Progenitor cell of endocrine pancreas (in vitro differentiated cells): ENCODE measurements at places on chromosomes 2 and 18. TPM values are rescaled to one million over a fixed set of nuclear protein-coding genes. Genes with fewer than 3 reads are reported as not detected.

Gene ATOH8
- 1.3 and 1.7 TPM in 2 replicates for total RNA-seq

Gene PROKR1
- 0.09 and 0.12 TPM in 2 replicates for total RNA-seq

Gene INHA
- total RNA-seq: 1.5 and 1.7 TPM in 2 replicates

Gene CD8A
- 0.13 and 0.19 TPM in 2 replicates for total RNA-seq

DNA sequence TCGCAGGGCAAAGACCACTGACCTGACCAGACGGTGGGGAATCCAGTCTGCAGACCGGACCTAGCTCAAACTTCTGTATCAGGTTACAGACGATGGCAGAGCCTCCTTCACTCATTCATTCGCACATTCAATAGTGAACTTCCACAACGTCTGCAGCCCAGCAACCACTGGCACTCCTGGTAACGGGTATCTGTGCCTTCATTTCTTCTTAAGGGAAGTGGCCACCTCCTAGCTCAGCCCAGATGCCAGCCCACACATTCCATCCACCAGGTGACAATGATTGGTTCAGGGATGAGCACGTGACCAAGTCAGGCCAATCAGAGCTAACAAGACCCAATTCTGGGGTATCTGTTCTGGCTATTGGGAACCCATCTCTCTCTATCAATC, 15.9 kb upstream of the ARMC9 start:
- no peak for DNase-seq

- peak; percentile 31 for DNase-seq
Observed at GRCh38 chr2:38602136-38602731, 494 bp downstream of the HNRNPLL start.

- no peak for DNase-seq
Observed at GRCh38 chr18:55552526-55553189, 35.3 kb downstream of the TCF4 start.

GRCh38 chr18:7524786-7525185, 42.3 kb upstream of the PTPRM start:
- DNase-seq: no peak

DNA sequence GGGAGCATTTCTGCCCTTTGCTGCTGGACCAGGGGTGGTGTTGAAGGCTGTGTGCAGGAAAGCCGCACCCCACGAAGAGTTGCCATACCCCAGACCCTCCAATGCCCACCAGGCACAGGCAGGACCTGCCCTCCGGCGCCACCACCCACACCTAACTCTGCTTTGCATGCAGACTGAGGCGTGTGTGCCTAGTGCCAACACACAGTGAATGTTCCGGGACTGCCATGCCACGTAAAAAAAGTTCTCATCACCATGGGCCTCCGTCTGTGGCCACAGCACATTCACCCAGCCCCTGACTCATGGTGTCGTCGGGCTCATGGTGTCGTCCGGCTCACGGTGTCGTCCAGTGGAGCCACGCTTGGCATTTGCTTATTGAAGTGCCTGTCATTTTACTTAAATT, 184.9 kb upstream of the RAB6C start:
- no peak for DNase-seq

DNA sequence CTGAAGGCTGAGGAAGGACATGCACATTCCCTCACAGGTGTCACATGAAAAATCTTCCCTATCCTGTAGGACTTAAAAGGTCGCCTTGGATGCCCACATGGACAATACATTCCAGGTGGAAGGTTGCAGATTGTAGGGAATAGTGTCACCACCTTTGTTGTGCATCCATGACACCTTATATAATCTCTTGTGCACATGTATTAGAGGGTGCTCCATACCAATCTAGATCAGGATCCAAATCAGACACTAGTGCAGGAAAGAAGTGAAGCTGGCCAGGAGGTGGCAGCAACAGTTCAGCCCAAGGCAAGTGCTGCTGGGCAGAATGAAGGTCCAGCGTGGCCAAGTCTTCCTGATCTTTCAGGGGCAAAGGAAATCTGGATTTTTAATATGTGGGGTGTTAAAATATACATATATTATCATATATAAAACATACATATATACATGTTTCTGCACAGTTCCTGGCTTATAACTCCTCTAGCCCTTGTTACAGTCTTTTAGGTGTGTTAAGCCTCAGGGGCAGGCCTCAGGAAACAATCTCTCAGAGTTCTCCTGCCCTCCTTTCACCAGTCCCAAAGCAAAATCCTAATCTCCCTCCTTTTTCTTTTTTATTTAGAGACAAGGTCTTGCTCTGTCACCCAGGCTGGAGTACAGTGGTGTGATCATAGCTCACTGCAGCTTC, 16.6 kb downstream of the NIF3L1 start:
- DNase-seq: peak; percentile 26

- no peak for DNase-seq
Observed at GRCh38 chr2:189024901-189025618, 50.9 kb downstream of the COL3A1 start.

DNA sequence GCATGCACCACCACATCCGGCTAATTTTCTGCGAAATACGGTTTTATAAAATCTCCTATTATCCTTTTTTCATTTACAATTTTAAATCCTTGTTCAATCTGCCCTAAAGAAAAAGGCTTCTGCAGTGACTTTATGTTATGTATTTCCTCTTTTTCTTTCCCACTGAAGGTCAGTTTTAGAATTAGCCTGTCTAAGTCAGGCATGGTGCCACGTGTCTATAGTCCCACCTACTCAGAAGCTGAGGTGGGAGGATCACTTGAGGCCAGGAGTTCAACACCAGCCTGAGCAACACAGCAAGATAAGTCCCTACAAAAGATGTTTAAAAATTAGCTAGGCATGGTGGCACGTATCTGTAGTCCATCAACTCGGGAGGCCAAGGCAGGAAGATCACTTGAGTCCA, 39.8 kb upstream of the TNFRSF11A start:
- no peak for DNase-seq

DNA sequence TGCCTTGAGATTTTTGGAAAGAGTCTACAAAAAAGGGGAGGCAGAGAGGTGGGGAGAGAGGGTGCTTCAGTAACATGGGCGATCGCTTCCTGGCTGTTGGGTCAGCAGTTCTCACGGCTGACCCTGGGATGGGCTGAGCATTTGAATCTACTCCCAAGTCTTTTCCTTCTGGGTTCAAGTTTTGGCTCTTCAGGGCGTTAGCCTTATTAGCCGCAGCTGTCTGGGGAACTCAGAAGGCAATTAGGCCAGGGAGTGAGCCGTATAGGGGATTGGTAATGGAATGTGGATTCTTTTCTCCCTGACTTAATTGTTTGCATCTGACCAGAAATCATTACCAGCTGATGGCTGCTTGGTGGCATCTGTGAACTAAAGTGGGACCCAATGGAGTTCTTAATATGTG, 250.5 kb upstream of the SKOR2 start:
- no peak for DNase-seq

GRCh38 chr2:196592911-196593881, 46.3 kb upstream of the CCDC150 start:
- peak; percentile 58 for DNase-seq

GRCh38 chr2:142840436-142840835, 37.0 kb upstream of the KYNU start:
- DNase-seq: no peak

DNA sequence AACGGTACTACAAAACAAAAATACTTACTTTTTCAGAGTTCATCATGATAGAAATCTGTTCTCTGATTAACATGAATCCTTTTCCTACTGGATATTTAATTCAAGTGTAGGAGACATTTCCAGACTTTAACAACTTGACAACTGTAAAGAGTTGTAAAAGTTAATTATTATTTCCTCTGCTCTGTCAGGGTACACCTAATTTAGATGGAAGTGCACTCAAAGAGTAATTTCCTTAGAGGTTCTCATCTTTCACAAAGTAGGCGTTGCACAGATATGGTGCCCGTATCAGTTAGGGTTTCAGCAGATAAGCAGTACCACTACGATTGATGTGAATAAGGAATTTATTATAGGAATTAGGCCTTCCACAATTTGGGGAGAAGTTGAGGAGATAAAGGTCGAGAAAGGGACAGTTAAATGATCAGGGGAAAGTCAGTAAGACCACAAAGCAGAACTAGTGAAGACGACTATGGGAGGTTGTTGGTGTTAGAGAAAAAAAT, 16.2 kb upstream of the PDE11A start:
- DNase-seq: no peak

DNA sequence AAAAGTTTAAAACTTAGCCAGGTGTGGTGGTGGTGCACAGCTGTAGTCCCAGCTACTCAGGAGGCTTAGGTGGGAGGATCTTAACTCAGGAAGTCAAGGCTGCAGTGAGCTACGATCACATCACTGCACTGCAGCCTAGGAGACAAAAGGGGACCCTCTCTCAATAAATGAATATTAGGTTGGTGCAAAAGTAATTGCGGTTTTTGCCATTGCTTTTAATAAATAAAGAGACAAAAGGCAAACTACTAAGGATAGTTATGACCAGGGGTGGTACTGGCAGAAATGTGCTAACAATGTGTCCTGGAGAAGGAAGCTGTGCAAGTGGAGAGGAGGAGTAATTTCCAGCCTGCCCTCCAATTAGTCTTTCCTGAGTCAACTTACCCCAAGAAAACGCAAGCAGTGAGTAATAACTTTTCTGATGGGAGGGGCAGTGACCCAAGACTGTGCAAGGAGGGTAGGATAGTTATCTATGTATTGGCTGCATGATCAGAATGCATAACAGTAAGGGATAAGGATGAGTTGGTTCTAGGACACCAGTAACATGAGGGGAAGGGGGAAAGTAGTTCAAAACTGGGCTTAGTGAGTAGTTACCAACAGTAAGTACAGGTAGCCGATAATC, 1.5 kb downstream of the EXOC6B start:
- DNase-seq: no peak

DNA sequence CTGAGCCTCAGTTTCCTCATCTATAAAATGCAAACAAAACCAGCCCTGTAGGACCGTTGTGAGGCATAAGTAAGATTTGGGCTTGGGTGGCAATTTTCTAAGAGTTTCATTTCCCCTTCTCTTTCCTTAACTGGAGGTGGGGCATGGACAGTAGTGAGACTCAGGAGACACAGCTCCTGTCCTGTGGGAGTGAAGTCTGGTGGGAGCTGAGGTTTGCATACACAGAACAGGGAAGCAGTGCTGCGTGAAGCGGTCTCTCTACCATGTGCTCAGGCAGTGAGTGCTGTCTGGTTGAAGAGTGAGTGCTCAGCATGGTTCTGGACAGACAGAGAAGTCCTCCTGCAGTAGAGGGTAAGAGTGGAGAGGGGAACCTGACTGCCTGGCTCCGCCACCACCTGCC, 62.3 kb upstream of the MCFD2 start:
- DNase-seq: no peak

GRCh38 chr18:74286106-74286855, 5.5 kb downstream of the CYB5A start:
- no peak for DNase-seq

GRCh38 chr2:120278901-120279300, 26.2 kb downstream of the RALB start:
- DNase-seq: no peak
